ENCODE measurements at places on chromosomes 6 and 20.

- DNase-seq, result no peak
These were observed 594.0 kb upstream of the JAG1 start for GRCh38 chr20:11267762-11268335.

- no peak for DNase-seq
These were observed 14.8 kb upstream of the FAM83C start for GRCh38 chr20:35306931-35307517.

GRCh38 chr6:162181741-162182401 lies 545.7 kb downstream of the PRKN start:
- DNase-seq, result no peak

GRCh38 chr20:3483309-3483708 lies 12.5 kb downstream of the ATRN start:
- no peak for DNase-seq

- DNase-seq, result no peak
These were observed 64.0 kb downstream of the MDGA1 start for GRCh38 chr6:37633581-37634237.

DNA sequence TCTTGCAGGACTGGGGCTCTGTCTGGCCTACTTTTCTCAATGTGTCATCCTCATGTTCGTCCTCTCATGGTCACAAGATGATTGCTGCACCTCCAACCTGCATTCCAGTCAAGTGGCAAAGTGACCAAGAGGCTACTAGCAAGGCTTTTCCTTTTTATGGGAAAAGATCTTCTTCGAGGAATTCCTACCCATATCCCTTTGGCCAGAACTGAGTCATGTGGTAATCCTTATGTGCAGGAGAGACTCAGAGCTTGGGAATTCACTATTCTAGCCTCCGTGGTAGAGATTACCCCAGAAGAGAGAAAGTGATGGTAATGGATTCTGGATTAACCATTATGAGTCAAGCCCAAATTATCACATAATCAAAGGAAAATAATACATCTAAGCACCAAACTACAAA lies 162.7 kb downstream of the KCNQ5 start:
- DNase-seq, result no peak

DNA sequence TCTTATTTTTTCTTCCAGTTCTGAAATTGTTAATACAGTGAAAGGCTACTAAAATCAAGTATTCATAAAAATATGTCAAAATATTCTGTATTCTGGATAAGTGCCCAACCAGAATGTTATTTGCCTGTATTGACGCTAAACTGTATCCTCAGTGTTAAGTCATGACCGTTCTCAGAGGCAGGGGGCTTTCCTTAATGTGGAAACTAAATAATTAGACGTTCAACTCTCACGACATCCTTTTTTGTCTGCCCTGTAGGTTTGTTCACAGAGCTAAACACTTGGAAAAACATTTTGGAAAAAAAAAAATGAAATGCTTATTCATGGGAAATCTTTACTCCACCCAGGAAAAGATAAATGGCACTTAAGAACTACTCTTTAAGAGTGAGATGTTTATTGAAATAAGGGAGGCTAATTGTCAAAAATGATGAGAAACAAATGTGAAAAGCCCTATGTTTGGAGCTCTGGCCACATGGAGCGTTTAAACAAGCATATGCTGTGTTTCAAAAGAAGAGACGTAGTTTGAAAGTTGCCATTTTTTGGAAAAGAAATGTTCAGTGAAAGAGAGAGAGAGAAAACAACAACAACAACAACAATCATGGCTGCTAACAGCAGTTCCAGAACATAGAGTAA lies 453.1 kb upstream of the MARCKS start:
- no peak for DNase-seq

DNA sequence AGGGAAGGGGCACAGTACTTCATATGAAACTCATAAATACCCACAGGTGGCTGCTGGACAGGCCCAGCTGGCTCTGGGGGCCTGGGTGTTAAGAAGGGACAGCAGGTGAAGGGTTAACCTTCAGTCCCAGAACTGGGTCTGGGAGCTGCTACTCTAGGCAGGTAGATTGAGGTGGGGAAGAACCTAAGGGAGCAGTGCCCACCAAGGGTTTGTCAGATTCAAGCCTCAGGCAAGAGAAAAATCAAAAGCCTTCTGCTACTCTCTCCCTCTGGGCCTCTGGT lies 5.6 kb downstream of the RPL10A start:
- DNase-seq, result no peak

- no peak for DNase-seq
These were observed 32.4 kb upstream of the CAP2 start for GRCh38 chr6:17361013-17361412.

- DNase-seq, result no peak
These were observed 317.1 kb upstream of the HSF2 start for GRCh38 chr6:122082370-122082769.

GRCh38 chr6:77561768-77562314 lies 91.0 kb upstream of the MEI4 start:
- no peak for DNase-seq

GRCh38 chr20:41183831-41184230 lies 46.5 kb downstream of the PLCG1 start:
- no peak for DNase-seq

- DNase-seq, result no peak
These were observed 283.9 kb downstream of the FOXC1 start for GRCh38 chr6:1893470-1894130.

DNA sequence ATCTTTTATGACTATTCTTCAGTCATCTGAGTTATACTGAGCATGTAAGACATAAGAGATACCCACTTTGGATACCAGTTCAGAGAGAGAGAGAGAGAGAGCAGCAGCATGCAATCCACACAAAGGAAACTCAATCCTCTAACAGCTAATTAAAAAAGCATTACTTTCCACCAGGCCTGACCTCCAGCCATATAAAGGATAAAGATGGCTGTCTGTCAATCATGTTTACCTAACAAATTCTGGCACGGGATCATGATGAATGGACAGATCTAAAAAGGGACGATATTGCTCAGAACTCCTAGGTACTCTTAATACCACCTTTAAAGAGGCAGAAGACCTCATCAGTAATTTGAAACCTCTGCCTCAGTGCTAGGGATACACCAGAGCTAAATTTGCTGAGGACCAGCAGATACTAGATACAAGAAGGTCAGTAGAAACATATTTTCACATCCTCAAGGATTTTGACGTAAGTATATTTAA lies 159.2 kb downstream of the RPS12 start:
- no peak for DNase-seq

DNA sequence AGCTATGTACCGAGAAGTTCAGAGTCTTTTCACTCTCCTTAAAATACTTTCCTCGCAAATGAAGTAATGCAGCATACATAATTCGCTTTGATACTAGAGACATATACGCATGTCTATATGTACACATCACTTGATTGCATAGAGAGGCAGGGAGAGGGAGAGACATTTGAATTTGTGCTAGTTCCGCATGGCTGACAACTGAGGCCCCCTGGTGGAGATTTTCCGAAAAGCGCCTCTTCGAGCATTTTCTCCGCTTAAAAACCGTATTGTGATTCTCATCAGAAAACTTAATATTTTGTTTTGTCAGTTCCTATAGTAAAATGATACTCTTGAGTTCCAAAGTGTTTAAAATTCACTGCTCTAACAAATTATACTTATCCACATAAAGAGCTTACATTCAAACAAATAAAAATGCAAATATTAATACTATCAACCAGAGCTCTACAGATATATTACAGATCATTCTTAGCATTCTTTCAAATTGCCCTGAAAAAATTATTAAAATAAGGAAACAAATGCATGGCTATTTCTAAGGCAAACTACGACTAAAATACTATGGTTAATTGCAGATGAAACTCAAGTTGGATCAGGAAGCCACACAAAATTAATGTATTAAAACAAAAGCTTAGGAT lies 637 bp downstream of the MYLK4 start:
- DNase-seq, result peak; percentile 36

- DNase-seq, result no peak
These were observed 3.7 kb downstream of the BTBD9 start for GRCh38 chr6:38636027-38636426.

- DNase-seq, result no peak
These were observed 7.6 kb downstream of the NKAIN4 start for GRCh38 chr20:63246490-63247288.

- DNase-seq, result no peak
These were observed 15.8 kb upstream of the FOXC1 start for GRCh38 chr6:1593958-1594314.

GRCh38 chr20:40359131-40359912 lies 329.7 kb downstream of the MAFB start:
- DNase-seq, result no peak

- DNase-seq, result no peak
These were observed 276.0 kb upstream of the SGK1 start for GRCh38 chr6:134593887-134594286.

DNA sequence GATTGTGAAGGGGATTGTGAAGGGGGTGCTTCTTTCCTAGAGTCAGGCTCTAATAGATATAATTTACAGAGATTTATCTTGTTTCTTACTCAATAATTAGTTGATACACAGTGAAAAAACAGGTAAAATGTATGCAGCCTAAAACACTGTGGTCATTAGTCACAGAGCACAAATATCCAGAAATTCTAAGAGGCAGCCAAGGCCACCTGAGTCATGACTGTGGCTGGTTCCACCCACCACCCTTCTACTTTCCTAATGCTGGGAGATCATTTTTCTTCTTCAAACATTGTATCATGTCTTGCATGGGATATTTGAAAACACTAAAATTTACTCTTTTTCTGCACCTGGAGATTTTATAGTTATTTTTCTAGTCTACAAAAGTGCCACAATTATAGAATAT lies 181.6 kb downstream of the OTOR start:
- DNase-seq, result no peak

DNA sequence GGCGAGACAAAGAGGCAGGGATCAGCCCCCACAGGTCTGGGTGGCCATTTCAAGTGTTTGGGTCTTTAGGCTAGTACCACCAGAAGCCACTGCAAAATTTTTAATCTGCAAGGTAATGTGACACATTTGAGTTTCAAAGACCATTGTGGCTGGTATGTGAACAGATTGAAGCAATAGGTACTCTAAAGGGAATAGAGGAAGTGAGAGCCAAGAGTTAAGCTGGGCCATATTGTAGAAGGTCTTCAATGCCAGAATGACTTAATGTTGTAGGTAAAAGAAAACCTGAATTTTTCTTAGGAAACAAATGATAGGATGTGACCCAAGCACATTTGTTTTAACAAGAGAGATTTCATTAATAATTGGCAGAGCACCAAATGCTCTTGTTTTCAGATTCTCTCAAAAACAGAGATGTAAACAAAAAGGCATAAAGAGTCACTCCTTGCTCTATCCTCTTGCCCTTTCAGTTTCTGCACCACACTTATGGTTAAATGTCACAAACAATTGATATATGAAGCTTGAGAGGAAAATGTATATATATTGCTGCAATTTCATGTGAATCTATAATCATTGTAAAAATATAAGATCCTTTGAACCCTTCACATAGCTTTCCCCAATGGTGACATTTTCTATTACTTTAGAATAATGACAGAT lies 307.1 kb upstream of the PLN start:
- no peak for DNase-seq

GRCh38 chr6:157488716-157489118 lies 107.7 kb downstream of the ZDHHC14 start:
- DNase-seq, result no peak

GRCh38 chr20:52422574-52423336 lies 231.2 kb upstream of the ZFP64 start:
- DNase-seq, result no peak

- no peak for DNase-seq
These were observed 44.3 kb downstream of the TOP1 start for GRCh38 chr20:41072915-41073314.

- DNase-seq, result no peak
These were observed 255.3 kb downstream of the CD83 start for GRCh38 chr6:14372734-14373489.

DNA sequence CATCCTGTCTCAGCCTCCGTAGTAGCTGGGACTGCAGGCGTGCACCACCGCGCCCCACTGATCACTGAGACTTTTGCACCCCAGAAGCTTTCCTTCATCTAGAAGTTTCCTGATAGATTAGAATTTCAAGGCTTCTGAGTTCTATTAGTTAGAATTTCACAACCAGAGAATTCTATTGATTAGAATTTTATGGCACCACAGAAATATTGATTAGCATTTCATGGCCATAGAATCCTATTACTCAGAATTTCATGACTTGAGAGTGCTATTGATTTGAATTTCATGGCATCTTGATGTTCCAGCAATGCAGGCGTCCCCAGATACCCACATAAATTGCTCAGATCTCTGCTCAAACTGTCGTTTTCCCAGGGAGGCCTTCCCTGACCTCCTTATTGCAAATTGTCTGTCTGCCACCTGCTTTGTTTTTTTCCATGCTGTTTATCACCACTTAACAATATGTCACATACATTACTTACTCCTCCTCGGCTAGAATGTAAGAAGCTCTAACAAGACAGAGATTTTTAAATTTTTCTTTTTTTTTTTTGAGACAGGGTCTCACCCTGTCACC lies 16.9 kb upstream of the CBFA2T2 start:
- no peak for DNase-seq

DNA sequence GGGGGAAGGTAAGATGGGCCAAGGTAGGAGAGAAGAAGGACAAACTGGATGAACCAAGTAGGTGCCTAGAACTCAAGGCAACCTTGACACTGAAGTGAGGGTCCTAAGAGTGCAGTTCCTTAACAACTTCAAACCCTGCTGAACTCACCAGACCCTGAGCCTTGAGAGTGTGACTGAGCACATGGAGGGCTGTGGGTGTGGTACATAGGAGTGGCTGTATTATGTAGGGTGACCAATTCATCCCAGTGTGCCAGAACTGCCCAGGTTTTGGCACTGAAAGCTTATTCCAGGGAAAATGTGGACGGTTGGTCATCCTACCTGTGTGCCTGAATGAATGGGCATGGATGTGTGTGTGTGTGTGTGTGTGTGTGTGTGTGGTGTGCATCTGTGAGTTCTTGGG lies 281.8 kb downstream of the DHX35 start:
- no peak for DNase-seq

DNA sequence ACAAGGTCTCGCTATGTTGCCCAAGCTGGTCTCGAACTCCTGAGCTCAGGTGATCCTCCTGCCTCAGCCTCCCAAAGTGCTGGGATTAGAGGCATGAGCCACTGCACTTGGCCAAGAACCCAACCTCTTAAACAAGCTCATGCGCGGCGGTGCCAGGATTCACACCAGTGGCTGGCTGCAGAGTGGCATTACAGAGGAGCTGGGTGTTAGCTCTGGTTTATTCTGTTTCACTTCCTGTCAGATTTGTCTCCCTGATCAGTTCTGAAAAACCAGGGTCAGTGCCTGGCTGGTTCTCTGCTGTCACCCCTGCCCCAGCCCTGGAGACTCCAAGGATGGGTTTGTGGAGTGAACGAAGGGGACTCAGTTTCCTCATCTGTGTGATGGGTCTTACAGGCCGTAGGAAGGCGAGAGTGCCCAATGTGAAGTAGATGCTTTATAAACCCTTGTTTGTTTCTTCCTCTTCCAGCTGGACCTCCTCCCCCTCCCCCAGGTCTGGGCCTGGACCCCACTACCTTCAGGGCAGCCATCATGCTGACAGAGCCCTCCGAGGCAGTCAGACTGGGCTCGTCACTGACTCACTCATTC lies 63.4 kb downstream of the UBE2V1 start:
- DNase-seq, result no peak

DNA sequence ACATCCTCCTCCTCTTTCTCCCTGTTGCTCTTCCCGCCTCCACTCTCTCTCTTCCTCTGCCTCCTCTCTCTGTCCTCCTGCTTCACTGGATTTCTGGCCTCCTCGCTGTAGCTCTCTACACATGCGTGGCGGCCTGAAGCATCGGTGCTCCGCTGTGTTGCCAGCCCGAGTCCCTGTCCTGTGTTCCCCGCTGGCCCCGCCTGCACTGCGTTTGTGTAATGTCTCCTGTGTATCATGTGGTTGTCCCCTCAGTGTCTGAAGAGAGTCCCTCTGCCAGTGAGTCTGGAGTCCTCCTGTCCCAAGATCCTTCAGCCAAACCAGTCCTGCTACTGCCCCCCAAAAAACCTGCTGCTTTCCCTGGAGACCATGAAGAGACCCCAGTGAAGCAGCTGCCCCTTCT lies 143.8 kb downstream of the TBC1D7 start:
- DNase-seq, result no peak

All from stimulated activated naive CD4-positive, alpha-beta T cell treated with Interleukin-2 at 50 U/mL for 16 hours (primary cell).